ENCODE measurements at places on chromosomes 7 and 10.
A peak's percentile ranks its signal among the peaks of the same experiment; 100 is the strongest.

- DNase-seq, result no peak
These were observed 121.4 kb downstream of the TCF7L2 start for GRCh38 chr10:113071446-113071845.

DNA sequence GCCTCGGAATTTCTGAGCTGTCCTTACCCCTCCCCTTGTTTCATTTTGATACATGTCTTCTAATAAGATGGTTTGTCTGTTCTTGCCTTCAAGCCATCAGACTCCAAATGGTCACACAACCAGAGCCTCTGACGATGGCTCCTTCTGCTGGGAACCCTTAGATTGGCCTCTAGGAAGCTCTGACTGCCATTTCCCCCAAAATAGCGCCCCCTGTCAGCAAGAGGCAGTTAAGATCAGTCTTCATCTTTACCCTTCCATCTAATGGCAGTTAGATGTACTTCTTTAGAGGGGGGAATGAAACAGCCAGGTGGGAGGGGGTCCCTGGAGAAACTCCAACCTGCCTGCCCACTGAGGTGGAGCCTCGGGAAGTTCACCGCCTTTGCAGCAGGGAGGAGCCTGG is 85.8 kb upstream of the GPR22 start:
- no peak for DNase-seq

DNA sequence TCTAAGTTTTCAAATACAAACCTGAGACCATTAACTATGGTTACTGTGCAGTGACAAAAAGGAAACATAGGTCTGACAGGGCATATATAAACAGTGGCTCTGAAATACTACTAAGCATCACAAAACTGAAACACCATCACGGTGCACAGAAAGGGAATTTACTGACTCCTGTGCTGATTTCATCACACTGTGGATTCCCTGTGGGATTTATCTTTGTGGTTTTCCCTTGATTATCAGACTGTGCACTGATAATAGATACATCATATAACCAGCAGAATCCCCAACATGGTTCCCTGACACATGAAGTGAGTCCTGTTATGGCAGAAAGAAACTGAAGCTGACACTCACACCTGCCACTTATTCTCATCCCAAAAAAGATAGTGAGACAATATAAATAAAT is 676.3 kb upstream of the KCND2 start:
- no peak for DNase-seq

- no peak for DNase-seq
These were observed 16.5 kb downstream of the RGR start for GRCh38 chr10:84261236-84261915.

GRCh38 chr10:47435081-47435480 is 48.8 kb downstream of the ANXA8 start:
- no peak for DNase-seq

DNA sequence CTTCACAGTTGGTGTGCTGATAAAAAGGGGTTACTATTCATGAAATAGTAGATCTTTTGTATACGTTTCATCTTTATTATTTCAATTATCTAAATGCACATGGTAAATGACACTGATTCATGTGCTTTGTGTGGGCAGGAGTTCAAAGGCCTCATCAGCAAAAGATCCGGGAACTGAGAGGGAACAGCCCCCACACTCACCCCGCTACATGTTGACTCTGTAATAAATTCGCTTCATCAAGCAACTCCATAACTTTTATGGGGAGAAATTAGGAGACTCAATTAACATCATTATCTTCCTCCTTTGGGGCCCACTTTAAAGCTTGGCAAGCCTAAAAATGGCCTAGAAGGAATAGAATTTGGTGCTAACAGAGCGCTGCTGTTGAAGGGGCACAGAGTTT is 250.7 kb upstream of the BMPER start:
- DNase-seq, result no peak

DNA sequence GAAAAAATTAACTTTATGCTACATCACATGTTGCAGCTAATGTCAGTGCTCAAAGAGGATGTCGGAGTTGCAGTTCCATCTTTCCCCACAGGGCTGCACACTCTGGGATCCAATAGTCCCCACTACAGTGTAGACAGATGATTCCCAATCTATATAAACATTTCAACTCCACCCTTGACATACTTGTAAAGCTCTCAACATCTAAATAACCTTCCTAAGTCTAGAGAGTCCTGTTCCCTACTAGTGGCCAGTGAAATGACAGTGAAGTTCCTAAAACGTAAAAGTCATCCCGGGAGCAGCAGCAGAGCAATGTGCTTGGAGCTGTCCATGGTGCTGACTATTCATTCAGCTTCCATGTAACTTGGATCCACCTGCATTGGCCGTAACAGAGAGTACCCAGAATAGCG is 145.1 kb downstream of the GRM8 start:
- DNase-seq, result no peak

- no peak for DNase-seq
These were observed 67.6 kb downstream of the TMEM130 start for GRCh38 chr7:98802088-98802780.

DNA sequence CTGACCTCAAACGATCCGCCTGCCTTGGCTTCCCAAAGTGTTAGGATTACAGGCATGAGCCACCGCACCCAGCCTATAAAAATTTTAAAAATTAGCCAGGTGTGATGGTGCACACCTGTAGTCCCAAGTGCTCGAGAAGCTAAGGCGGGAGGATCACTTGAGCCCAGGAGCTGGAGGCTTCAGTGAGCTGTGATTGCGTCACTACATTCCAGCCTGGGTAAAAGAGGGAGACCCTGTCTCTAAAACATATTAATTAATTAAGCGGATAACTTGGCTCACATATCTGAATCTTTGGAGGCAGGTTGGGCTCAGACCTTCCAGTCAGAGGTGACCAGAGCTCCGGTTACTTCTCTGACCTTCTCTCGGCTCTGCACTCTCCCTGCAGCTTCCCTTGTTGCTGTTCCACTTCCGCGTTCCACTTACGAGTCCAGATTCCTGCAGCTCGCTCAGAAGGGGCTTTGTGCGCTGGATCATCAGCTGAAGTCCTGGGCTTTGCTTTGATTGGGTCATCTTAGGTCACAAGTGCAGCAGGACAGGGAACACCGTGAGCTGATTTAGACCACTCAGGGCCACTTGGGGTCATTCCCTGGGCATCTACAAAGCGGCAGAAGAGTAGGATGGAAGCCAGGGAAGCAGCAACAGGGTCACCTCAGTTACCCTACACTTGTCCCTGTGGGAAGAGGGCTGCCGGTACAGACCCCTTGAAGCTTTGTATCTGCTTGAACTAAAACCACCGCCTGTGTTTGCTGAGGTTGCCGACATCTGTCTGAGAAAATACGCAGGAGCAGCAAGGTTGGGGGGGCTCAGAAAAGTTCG is 2.0 kb upstream of the ARPC1B start:
- no peak for DNase-seq

- no peak for DNase-seq
These were observed 331.9 kb downstream of the ACTR3B start for GRCh38 chr7:153091477-153091876.

DNA sequence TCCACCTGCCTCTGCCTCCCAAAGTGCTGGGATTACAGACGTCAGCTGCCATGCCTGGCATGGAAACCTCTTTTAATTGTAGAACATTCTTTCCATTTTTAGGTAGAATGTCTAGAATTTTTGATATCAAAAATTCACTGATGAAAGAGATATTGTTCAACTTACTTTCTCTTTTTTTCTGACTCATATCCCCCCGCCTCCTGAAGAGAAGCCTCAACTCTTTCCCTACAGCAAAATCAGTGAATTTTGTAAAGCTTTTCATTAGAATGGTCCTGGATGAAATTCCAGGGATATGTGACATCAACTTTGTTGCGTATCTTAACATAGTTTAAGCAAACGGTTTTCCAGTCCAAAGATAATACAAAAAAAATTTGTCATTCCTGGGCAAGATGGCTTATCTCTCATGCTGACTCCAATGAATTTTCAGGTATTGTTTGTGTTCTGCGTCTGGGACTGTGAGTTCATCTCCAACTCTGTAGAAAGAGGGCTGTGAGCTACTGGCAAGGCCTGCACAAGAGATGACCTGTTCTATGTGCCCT is 256.8 kb downstream of the BMPER start:
- DNase-seq, result no peak

- no peak for DNase-seq
These were observed 1.0 kb downstream of the NXPH1 start for GRCh38 chr7:8434290-8435002.

DNA sequence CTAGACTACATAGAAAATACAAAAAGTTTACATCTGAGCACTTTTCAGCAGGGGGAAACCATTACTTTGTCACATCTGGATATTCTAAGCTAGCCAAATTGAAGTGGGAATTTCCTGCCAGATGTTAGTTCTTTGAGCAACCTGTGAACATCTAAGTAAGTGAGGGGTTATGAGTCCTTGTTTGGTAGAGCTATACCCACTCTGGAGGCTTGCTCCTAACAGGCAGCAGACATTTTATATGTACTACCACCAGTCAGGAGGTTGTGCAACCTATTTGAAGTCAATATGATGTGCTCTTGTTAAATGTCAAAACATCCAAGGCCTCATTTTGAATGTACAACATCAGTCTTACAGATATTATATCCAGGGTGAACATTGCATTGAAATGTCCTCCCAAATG is 143.3 kb upstream of the KAT6B start:
- no peak for DNase-seq

- no peak for DNase-seq
These were observed 1.8 kb upstream of the PPIF start for GRCh38 chr10:79345241-79346011.

DNA sequence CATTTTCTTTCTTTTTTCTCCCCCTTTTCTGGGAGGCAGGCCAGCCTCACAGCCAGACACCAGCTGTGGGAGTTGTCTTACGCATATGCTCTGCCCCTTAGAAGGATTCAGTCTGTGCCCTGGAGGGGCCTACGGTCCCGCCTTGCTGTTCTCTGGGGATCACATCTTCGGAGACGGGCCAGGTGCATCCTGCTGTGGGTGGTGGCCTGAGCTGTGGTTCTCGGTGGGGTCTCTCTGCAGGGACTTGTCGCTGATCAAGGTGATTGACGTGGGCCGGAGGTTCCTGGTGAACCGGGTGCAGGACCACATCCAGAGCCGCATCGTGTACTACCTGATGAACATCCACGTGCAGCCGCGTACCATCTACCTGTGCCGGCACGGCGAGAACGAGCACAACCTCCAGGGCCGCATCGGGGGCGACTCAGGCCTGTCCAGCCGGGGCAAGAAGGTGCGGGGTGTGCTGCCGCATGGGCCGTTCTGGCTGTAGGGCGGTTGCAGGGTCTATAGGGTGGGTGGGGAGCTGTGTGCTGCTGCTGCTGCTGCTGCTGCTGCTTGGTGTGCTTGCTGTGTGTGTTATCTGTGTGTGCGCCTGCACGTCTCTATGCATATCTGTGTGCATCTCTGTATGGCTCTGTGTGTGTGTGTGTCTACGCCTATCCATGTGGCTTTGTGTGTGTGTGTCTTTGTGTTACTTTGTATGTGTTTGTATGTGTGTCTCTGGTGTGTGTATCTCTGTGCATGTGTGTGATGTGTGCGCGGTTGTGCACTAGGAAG is 17.9 kb downstream of the PFKFB3 start:
- no peak for DNase-seq

DNA sequence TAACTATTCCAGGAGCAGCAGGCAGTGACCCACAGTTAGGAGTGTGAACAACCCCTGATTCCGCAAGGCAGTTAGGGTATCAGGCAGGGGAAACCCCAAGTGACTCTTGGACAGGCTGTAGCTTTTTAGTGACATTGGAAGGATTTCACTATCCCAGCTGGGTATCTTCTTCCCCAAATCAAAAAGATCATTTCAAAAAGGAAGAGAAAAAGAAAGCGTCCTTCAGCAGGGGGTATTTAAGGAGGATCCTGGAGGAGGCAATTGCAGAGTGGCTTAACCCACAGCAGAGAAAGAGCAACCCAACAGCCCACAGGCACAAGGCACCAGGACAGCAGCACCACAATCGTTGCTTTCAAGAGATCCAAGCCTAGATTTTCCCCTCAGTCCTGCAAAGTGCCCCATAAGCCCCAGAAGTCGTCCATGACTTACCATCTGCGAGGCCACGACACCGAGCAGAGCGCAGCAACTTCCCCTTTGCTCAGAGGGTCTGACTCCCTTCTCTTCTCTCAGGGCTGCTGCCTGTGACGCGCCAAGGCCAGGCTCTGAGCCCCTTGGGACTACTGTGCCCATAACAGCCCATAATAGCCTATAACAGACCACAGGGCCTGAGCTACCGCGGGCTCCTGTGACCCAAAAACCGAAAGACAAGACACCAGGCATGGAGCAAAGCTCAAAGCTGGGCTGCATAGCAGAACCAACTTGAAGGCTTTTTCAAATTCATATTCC is 19.8 kb downstream of the PIK3AP1 start:
- no peak for DNase-seq

GRCh38 chr10:9339716-9340115 is 1285.2 kb downstream of the GATA3 start:
- no peak for DNase-seq

GRCh38 chr10:73810358-73810734 is 1.1 kb downstream of the NDST2 start:
- DNase-seq, result no peak

DNA sequence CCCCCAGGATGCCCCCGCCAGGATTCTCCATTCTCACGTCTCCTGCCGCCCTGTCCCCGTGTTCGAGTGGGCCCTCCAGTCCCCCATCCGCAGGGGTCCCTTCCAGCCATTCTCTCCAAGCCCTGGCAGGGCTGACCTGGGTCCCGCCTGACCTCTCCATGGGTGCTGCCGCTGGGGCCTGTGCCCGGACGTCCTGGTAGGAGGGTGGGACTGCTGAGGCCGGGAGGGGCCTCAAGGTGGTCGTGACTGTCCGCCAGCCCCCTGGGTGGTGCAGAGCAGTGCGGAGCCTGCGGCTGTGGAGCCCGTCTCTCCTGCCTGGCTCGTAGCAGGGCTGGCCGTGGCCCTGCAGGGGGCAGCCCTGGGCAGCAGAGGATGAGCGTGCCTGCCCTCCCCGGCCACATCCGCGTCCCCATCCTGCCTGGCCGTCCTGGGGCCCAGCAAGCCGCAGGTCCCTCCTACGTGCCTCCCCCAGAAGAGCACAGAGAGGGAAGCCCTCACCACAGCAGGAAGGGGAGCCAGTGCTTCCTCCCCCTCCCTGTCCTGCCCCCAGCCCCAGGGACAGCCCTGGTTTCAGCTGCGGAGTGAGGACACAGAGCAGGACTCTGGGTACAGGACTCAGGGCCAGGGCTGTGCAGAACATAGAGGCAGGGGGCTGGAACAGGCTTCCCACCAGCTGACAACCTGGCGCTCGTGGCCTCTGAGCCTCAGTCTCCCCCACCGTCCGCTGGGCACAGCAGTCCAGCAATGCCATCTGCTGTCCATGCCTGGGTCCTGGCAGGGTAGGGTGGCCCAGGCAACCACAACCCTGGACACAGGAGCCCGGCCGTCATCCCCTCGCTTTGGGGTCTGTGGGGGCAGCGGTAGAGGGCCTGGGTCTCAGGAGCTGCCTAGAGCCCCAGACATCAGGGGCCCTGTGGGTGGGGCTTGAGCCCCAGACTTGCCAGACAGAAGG is 1.5 kb upstream of the GRIFIN start:
- DNase-seq, result peak; percentile 55

DNA sequence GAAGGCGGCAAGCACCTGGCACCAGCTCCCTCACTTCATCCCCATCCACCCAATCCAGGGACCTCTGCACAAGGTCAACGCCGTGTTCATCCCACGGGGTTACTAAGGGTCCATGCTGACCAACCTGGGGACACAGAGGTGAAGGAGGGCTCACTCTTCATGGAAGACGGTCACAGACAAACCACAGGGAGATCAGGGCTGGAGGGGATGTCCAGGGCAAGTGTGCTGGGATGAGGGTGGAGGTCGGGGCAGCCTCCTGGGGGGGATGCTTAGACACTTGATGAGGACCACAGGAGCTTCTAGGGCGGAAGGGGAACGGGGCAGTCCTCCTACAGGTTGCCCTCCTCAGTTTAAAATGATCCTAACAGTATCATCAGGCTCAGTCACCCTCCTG is 46.7 kb downstream of the FAM53B start:
- DNase-seq, result no peak

- DNase-seq, result no peak
These were observed 182.8 kb downstream of the PKD1L1 start for GRCh38 chr7:47765373-47765979.
